ENCODE measurements at places on chromosomes 2 and 18. TPM values are rescaled to one million over a fixed set of nuclear protein-coding genes. Genes with fewer than 3 reads are reported as not detected.
A peak's percentile ranks its signal among the peaks of the same experiment; 100 is the strongest.

GRCh38 chr2:216632952-216633615 is at the start of gene IGFBP2:
IGFBP2 (plus strand) TSS chr2:216633420; CDS start chr2:216633524, 104 bp downstream.
- DNase-seq, result peak; percentile 88

- DNase-seq, result no peak
These were observed 24.7 kb downstream of the SNRPD1 start for GRCh38 chr18:21636769-21637168.

Gene RAB6C
- not detected for total RNA-seq

DNA sequence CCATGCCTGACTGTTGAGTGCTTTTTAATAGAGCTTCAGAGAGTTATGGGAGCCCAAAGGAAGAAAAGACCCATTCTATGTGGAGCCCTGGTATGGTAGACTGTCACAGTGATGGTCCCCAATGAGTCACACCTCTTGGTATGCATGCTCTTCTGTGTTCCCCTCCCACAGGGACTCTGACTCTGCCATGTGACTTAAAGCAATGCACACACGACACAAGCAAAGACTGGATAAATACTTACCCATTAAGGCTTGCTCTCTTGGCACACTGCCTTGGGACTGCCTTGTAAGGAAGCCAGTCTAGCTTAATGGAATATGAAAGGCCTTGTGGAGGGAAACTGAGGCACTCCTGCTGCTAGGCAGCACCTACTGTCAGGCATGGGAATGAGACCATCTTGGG is 16.7 kb upstream of the DTNB start:
- DNase-seq, result no peak

DNA sequence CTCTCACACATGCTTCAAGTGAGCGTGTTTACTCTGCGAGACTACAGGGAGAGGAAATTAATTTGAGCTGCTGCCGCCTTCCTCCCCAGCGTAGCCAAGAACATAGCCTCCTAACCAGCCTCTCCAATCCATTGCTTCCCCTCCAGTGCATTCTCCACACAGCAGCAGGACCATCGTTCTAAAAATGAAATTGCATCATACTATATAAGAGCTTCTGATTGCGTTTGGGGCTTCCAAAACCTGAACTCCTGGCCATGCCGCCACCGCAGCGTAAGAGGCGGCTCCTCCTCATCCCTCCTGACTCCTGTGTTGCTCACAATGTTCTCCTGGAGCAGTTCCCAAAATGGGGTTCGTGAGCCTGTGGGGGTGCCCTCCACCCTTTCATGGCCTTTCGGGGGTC is 142.1 kb downstream of the MYT1L start:
- no peak for DNase-seq

DNA sequence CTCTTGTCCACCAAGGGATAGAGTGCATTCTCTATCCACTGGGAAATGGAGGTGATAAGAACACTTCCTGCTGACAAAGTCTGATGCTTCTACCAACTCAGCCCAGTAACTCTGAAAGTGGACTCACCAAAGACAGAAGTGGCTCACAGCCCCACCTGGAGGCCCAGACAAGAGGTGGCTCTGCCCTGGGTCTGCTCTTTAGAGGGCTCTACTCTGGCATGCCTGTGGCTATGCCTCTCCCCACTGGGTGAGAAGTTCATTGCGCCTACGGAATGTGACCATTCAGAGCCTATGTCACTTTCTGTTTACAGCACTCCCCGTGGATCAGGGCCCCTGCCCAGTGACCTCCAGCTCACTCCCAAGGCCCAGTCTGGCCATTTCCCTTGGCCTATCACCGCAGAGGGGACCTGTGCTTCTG is 13.5 kb upstream of the XDH start:
- no peak for DNase-seq

Gene ALLC
- not detected for total RNA-seq

DNA sequence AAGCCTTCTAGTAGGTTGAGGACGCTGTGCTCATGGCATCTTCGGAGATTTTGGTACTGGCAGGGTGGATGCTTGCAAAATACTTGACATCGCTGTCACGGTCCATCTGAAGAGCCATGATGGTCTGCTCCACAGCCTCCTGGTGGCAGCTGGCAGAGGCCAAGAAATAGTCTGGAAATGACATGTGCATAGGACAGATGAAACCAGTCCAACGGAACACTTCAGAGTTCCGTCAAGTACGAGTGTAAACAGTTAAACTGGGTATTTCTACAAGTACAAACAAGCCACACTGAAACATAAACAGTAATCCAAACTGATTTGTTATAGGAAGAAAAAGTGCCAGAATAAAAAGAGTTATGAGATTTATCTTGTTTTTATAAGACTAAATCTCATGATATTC is 66.6 kb downstream of the PPP4R1 start:
- no peak for DNase-seq

DNA sequence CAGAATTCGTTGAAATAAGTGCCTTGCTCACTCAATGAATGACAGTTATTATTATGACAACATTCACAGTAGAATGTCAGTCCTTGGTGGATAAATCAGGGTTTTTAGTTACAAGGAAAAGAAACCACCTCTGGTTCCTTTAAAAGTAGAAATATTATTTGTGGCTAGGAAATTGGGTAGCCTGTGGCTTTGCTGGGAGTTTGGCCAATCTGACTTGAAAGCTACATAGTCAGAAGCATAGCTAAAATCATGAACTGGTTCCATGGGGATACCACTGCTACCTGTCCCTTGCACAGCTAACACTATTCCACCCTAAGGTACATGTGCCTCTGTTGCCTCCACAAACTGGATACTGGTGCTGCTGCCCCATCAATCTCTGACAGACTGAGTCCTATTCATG is 12.8 kb upstream of the SMCHD1 start:
- DNase-seq, result no peak

Gene TXNDC2
- total RNA-seq, result not detected

GRCh38 chr18:54641734-54642133 is 50.7 kb downstream of the DYNAP start:
- no peak for DNase-seq

Data from lower leg skin (tissue), 4 donors.